Type B pancreatic cell (in vitro differentiated cells): ENCODE measurements at places on chromosomes 13 and 19. TPM values are rescaled to one million over a fixed set of nuclear protein-coding genes. Genes with fewer than 3 reads are reported as not detected.

The CAPN12 gene
- total RNA-seq: 3.0 and 4.5 TPM in 2 replicates

DNA sequence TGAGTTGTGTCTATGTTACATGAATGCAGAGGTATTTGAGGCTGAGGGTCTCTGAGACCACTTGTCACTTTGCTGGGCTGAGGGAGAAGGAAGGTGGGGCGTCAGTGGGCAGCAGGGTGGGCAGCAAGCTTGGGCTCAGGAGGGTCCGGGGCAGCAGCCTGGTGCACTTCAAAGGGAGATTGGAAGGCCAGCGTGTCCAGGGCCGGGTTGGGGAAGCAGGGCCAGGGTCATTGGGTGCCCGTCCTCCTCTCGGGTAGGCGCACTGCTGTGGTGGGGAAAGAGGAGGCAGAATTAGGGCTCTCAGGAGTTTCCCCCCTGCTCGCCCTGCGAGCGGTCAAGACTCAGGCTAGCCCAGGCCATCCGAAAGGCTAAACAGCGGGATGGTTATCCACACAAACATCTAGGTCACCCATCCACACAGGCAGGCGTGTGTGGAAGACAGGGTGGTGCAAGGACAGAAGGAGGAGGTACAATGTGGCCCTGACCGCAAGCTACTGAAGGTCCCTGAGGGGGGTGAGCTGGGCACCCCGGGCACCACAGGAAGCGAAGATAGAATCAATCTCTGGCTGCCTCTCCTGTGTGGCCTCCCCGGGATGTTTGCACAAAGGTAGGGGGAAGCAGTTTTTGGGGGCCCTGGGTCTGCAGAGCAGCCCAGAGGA lies 37.7 kb downstream of the MYO9B start:
- peaks cover 13% of the 10 kb centered on the region for H3K36me3 ChIP-seq
- peak overlapping the region; percentile 8 for H3K27ac ChIP-seq
- H3K27me3 ChIP-seq: no peaks in the 10 kb centered on the region
- peaks cover 8% of the 10 kb centered on the region for H3K4me1 ChIP-seq
- DNase-seq: no peak

The LILRA6 gene
- not detected in 2 replicates for total RNA-seq

DNA sequence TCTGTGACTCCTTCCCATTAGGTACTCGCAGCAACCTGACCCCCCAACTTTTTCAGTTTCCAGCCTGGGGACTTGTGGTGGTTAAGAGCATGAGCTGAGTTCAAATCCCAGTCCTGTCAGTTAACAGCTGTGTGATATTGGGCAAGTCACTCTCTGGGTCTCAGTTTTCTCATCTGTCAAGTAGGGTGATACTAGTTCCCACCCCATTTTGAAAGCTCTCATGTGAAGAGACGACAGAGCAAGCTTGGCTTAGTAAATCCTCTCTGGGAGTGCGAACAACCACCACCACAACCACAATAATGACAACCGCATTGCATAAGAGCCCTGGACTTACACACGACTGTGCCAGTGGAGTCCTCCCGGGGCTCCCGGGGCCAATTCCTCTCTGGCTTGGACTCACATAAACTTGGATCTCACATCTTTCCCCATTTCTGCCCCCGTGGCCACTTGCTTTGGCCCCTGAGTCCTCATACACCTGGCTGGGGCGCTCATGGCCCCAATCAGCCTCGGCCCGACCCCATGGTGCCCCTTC lies 454 bp downstream of the BLVRB start:
- H3K27me3 ChIP-seq: peaks cover 30% of the 10 kb centered on the region
- H3K36me3 ChIP-seq: peaks cover 5% of the 10 kb centered on the region
- peak overlapping the region; percentile 88 for H3K4me3 ChIP-seq
- DNase-seq: no peak

- no peaks in the 10 kb centered on the region for H3K4me1 ChIP-seq
- H3K27ac ChIP-seq: no peak overlapping the region
- DNase-seq: no peak
- H3K27me3 ChIP-seq: no peaks in the 10 kb centered on the region
- H3K4me3 ChIP-seq: no peak overlapping the region
- peaks cover 25% of the 10 kb centered on the region for H3K36me3 ChIP-seq
Measured at GRCh38 chr13:43865892-43866291, 13.6 kb downstream of the CCDC122 start.

The ZNF274 gene
- 27.2 and 34.1 TPM in 2 replicates for total RNA-seq

The PCSK4 gene
- total RNA-seq: 9.6 and 12.4 TPM in 2 replicates

- no peaks in the 10 kb centered on the region for H3K36me3 ChIP-seq
- H3K4me3 ChIP-seq: no peak overlapping the region
- DNase-seq: no peak
- H3K4me1 ChIP-seq: no peaks in the 10 kb centered on the region
Measured at GRCh38 chr13:63851526-63851925, 2435.9 kb upstream of the PCDH20 start.

GRCh38 chr19:57803594-57804325 lies 11.0 kb downstream of the ZNF552 start:
- H3K4me3 ChIP-seq: peak overlapping the region; percentile 95
- no peaks in the 10 kb centered on the region for H3K27me3 ChIP-seq
- H3K4me1 ChIP-seq: peaks cover 57% of the 10 kb centered on the region
